ENCODE measurements at places on chromosomes 7 and 10. TPM values are rescaled to one million over a fixed set of nuclear protein-coding genes. Genes with fewer than 3 reads are reported as not detected.

- H3K36me3 ChIP-seq, result peaks cover 38% of the 10 kb centered on the region
- peak overlapping the region; percentile 74 for H3K27ac ChIP-seq
- H3K27me3 ChIP-seq, result no peaks in the 10 kb centered on the region
- H3K4me1 ChIP-seq, result no peaks in the 10 kb centered on the region
Observed at GRCh38 chr10:103350175-103350516, 794 bp downstream of the PCGF6 start.

- no peak overlapping the region for H3K4me3 ChIP-seq
- H3K4me1 ChIP-seq, result peaks cover 11% of the 10 kb centered on the region
- no peaks in the 10 kb centered on the region for H3K36me3 ChIP-seq
- H3K27ac ChIP-seq, result no peak overlapping the region
- DNase-seq, result no peak
Observed at GRCh38 chr7:78437118-78437517, 638.5 kb downstream of the PHTF2 start.

The OR2A7 gene
- total RNA-seq, result not detected

DNA sequence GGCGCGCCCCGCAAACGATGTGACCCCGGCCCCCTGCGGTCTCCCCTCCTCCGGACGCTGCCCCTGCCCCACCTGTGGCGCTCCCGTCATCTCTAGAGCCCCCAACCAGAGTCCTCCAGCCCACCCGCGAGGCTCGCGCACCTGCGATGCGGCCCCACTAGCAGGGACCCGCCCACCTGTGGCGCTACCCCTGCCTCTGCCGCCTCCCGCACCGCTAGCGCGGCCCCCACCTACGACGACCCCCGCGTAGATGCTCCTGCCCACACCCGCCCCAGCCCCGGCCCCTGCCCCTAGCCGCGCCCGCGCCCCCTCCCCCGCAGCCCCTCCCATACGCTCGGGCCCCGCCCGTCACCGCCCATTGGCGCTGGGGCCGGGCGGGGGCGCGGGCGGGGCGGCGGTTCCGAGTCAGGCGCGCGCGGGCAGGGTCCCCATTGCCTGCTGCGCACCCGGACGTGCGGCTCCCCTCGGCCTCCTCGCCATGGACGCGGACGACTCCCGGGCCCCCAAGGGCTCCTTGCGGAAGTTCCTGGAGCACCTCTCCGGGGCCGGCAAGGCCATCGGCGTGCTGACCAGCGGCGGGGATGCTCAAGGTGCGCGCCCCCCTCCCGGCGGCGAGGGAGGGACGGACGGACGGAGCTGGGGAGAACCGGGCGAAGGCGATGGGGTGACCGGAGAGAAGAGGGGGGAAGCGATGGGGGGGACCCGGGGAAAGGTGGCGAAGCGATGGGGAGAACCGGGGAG is at the start of gene PFKP:
Gene PFKP, plus strand, starts transcription at position 431 of the 741 bp plus-strand sequence. Its CDS starts 48 bp downstream, at position 479.
- peak; percentile 58 for DNase-seq
- H3K4me1 ChIP-seq, result no peaks in the 10 kb centered on the region
- H3K4me3 ChIP-seq, result peak within 1 kb of the TSS; percentile 72
- no peak within 1 kb of the TSS for H3K27ac ChIP-seq
- H3K27me3 ChIP-seq, result peaks cover 15% of the 10 kb centered on the region

The GDF2 gene
- total RNA-seq, result not detected

DNA sequence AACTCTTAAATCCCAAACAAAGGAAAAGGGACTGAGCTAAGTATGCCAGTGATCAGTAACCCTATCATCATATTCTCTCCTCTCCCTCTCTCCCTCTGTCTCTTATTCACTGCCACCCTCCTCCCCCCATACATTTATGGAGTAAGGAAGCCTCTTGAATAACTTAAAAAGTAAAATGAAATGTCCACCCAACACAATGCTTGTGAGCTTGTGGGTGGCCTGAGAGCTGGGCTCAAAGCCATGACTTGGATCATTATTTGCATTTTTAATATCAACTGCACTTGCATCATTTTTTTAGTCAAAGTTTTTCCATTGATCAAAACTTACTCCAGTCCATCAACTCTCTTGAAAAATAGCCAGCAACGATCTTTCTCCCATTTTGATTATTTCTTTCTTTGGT is 46.8 kb downstream of the FAM107B start:
- no peak overlapping the region for H3K27ac ChIP-seq
- H3K27me3 ChIP-seq, result no peaks in the 10 kb centered on the region
- DNase-seq, result no peak
- no peaks in the 10 kb centered on the region for H3K36me3 ChIP-seq
- H3K4me3 ChIP-seq, result no peak overlapping the region
- no peaks in the 10 kb centered on the region for H3K4me1 ChIP-seq

GRCh38 chr10:132406750-132407149 is 9.8 kb downstream of the PWWP2B start:
- peaks cover 18% of the 10 kb centered on the region for H3K36me3 ChIP-seq
- no peak overlapping the region for H3K4me3 ChIP-seq
- H3K27me3 ChIP-seq, result no peaks in the 10 kb centered on the region
- no peak for DNase-seq

Measured in psoas muscle (tissue), 8 donors.